ENCODE measurements at places on chromosomes 3 and 15.

GRCh38 chr3:113051302-113051711 lies 60.5 kb downstream of the GTPBP8 start:
- DNase-seq, result no peak

- DNase-seq, result no peak
Observed at GRCh38 chr3:79015854-79016253, 751.9 kb downstream of the ROBO1 start.

GRCh38 chr15:85592148-85592547 lies 202.6 kb downstream of the KLHL25 start:
- DNase-seq, result peak; percentile 52

DNA sequence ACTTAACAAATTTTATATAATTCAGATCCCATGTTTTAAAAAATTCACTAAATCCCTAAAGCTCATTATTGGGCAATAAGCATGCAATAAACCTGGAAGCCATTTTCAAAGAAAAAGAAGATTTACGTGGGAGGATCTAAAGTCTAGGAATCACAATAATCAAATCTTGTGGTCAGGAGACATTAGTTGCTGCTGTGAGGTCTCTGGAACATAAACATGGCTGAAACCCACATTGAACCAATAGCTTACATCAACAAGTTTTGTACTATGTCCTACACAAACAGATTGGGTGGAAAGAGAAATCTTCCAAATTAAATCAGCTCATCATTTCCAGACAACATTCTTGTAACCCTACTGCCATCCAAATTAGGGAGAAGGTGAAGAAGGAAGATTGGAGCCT lies 121.9 kb upstream of the EPHA3 start:
- no peak for DNase-seq

GRCh38 chr15:99086327-99086667 lies 18.6 kb upstream of the SYNM start:
- no peak for DNase-seq

- no peak for DNase-seq
Observed at GRCh38 chr3:50395070-50395860, 35.9 kb upstream of the TMEM115 start.

- DNase-seq, result no peak
Observed at GRCh38 chr3:180277041-180277440, 240.3 kb upstream of the PEX5L start.

DNA sequence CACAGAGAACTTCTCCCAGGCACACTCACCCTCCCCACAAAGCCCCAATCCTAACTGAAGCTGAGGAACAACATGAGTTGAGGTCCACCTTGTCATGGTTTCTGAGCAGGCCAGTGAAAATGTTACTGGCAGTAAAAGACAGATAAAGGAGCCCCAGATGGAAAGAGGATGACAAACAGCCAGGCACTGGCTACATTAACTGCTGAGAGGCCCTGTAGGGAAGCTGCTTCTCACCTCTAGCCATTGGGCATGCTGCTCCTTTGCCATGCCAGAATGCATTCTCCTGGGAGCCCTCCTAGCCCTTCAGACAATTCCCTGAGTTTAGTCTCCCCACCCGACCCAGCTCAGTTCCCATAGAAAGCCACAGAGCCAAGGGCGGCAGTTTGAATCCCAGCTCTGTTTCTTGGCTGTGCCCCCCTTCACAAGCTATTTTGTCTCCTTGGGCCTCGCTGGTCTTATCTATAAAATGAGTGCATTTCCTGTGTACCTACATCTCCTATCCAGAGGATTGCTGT lies 60.5 kb downstream of the LMCD1 start:
- no peak for DNase-seq

DNA sequence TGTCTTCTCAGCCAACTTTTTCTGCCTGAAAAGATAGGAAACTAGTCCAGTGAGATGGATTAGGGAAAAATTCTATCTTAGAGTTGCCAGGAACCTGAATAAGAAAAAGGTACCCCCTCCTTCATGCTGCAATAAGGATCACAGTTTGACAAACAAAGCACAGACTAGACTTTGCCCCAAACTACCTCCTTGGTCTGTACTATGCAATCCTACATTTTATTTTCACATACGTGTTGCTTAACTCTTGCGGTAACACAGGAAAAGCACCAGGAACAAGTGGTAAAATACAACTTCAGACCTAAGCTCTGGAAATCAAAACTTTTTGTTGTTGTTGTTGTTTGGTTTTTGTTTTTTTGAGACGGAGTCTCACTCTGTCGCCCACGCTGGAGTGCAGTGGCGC lies 11.3 kb upstream of the IL12A start:
- DNase-seq, result no peak

Data from AG04449 (cell line).